NCI-H1436 treated with DMSO at 0.1 percent for 48 hours (cell line): ENCODE measurements at places on chromosomes 2 and 18.

GRCh38 chr2:68762665-68763064 is 28.1 kb downstream of the ARHGAP25 start:
- no peak for DNase-seq

- no peak for DNase-seq
Observed at GRCh38 chr2:95307036-95307435, 9.9 kb downstream of the KCNIP3 start.

DNA sequence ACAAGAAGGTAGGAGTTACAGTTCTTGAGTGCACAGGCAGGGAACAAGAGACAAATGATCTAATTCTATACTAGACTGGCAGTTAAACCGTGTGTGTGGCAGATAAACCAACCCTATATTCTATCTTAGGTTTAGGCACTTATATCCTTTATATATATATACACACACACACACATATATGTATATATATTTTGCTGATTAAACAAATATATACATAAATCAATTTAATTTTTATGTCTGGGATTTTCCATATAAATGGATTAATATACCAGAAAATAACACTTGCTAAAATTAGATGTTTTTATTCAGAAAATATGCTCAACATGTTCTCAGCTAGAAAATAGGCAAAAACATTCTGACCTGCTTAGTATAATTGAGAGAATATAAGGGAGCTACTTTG is 887.9 kb upstream of the KLHL29 start:
- DNase-seq, result no peak

DNA sequence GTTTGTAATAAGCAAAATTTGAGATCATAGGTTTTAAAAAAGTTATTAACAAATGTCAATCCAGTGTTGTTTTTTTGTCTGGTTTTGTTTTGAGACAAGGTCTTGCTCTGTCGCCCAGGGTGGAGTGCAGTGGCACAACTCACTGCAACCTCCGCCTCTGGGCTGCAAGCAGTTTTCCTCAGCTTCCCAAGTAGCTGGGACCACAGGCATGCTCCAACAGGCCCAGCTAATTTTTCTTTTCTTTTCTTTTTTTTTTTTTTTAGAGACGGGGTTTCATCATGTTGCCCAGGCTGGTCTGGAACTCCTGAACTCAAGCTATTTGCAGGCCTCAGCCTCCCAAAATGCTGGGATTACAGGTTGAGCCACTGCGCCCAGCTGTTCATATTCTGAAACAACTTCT is 31.3 kb downstream of the GALNT3 start:
- DNase-seq, result no peak

GRCh38 chr18:59372975-59373374 is 13.9 kb upstream of the LMAN1 start:
- DNase-seq, result no peak

DNA sequence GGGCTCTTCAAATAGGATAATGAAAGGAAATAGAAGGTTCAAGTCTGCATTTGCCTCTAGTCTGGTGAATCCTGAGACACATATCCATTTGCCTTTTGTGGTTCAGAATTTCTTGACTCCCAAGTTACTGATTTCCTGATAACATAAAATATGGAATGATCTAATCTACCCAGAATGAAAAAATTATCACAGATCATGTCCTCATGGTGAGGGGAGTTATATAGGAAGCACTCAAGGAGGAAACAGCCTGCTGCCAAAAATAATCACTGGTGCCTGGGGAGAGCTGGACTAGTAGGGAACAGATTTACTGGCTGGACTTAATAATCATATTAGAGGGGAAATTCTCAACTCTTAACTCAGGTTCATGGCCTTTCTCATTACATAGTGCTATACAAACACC is 95.5 kb upstream of the STK17B start:
- no peak for DNase-seq

DNA sequence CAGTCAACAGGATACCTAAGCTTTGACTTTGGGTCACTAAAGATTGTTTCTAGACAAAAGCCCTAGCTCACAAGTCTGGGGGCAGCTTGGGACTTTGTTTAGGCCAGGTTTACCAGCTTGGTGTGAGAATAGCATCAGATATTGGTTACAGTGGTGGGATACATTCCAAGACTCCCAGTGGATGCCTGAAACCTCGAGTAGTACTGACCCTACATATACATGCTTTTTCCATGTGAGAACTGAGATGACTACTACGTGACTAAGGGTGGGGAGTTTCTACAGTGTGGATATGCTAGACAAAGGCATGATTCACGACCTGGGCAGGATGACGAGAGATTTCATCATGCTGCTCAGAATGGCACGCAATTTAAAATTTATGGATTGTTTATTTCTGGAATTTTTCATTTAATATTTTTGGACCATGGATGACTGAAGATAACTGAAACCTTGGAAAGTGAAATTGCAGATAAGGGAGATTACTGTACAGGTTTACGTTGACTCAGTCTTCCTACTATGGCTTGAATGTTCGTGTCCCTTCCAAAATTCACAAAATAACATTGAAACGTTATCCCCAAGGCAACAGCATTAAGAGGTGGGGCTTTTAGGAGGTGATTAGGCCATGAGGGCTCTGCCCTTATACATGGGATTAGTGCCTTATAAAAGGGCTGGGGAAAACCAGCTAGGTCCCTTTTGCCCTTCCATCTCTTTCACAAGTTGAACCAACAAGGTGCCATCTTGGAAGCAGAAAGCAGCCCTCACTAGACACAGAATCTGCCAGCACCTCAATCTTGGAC is 50.2 kb upstream of the CTAGE1 start:
- no peak for DNase-seq

- DNase-seq, result no peak
Observed at GRCh38 chr2:66733364-66733999, 298.6 kb downstream of the MEIS1 start.

- DNase-seq, result no peak
Observed at GRCh38 chr2:128797937-128798336, 479.3 kb upstream of the HS6ST1 start.

DNA sequence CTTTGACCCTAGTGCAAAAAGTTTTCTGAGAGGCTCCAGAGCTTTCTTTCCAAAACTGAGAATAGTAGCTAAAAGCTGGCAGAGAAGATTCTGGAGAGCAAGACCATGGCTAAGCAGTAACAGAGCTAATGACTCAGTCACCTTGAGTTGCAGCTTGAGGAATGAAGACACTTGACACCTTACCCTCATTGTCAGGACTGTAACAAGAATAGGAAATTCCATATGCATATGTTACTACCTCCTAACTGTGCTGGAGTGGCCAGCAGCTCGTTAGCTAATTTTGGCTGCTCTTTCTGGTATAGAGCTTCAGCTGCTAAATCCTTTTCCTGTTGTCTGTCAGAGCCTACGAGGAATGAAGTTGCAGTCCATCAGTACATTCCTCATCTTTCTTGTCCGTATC is 68.6 kb upstream of the LHCGR start:
- no peak for DNase-seq

DNA sequence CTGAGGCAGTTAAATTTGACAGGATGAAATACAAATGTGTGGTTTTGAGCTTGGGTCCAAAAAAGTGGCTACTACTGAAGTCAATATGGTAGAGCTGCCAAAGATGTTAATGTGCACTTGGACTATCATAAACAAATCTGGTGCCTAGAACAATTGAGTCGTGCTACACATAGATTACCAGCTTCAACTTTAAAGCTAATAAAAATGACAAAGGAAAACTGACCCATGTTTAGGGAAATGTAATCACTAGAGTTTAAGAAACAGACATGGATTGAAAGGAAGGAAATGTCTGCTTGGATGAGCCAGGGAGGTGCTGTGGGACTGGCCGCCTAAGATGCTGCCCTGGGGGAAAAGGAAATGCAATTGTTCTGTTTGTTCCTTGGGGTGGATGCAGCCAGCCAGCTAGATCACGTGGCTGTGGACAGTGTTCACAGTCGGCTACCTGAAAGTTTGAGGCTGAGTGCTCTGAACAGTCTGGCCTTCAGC is 36.6 kb downstream of the CYB5A start:
- DNase-seq, result no peak

GRCh38 chr2:144659731-144660275 is 139.9 kb upstream of the ZEB2 start:
- DNase-seq, result no peak

DNA sequence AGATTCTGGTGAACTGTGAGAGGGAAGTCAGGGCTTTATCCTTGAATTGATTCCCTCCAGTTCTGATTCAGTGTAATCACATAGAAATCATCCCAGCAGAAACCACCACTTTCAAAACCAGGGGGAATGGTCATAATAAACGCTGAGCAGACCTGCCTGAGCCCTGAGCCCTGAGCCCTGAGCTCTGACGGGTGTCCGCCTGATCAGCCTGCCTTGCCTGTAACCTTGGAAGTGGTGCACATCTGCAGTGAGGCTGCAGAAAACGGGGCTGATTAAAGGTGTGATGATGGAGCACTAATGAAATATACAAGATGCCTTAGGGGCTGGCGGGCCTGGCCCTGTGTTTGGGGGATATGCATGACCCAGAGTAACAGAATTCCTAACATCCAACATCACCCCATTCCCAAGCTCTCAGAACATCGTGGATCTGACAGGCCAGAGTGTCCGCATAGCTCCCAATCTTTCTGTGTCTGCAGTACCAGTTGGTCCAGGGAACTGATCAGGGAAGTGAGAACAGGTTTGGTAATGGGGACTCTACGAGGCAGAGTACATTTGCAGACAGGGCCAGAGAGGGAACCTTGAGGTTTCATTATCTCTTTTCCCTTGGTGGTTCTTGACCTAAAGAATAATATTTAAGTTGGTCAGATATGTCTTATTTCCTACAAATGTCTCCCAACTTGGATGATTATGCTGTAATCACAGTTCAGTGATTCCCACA is 37.8 kb downstream of the KCTD18 start:
- no peak for DNase-seq

- DNase-seq, result no peak
Observed at GRCh38 chr2:215498431-215498830, 62.6 kb upstream of the FN1 start.

DNA sequence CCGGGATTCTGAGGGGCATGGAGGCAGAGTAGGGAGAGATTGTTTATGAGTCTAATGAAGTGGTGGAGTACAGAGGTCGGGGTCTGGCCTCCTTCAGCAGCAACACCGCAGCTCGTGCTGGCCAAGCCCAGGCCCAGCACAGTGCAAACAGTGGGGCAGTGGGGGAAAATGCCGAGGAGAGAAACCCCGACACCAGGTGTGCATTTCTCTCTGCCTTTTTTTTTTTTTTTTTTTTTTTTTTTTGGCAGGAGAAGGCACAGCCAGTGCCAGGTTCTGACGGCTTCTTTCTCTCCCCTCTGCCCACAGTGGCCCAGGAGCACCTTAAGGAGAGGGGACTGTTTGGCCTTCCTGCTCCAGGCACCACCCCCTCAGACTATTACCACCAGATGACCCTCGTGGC is 219.3 kb downstream of the GLI2 start:
- DNase-seq, result no peak

DNA sequence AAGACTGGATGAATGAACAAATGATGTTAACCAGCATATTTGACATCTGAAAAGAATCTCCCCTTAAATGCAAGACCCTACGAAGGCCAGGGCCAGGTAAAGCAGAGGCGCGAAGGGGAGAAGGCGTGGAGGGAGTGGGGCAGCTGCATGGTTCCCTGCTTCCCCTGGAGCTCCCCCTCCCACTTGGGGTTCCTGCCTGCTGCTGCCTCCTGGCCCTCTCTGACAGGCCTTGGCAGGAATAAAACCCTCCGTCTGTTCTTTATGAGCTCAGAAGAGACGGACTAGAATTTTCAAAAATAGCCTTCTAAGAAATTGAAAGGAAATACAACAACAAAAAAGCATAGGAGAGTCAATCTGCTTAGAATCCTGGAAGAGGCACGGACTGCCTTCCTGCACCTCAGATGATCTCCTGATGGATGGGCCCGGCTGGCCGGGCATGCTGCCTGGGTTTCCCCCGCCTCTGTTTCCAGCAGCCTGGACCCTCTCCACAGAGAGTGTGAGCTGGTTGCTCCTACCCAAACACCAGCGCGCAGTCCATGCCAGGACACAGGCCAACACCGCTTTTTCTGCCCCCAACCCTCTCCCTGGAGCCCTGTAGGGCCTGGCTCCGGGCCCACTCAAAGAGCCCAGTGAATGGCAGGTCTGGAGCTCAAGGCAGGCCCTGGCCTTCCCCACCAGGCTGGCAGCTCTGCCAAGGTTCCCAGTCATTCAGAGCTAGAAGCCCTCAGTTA is 23.9 kb downstream of the CFAP65 start:
- no peak for DNase-seq

- DNase-seq, result no peak
Observed at GRCh38 chr2:100367163-100367562, 44.9 kb upstream of the LONRF2 start.

GRCh38 chr2:71455011-71455740 is 1.8 kb downstream of the DYSF start:
- no peak for DNase-seq

GRCh38 chr2:172437419-172438341 is 10.3 kb downstream of the ITGA6 start:
- DNase-seq, result no peak

DNA sequence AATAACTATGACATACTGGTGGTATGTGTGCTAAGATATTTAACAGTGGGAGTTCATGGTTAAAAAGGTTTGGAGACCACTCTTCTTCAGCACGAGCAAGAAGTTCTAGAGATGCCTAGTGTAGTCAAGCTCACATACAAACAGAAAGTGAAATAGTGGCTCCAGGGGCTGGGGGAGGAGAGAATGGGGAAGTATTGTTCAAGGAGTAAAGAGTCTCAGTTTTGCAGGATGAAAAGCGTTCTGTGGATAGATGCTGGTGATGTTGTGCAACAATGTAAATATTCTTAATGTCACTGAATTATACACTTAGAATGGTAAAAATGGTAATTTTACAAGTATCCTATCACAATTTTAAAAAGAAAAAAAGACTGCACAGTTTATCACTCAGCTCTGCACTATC is 29.0 kb upstream of the EPAS1 start:
- no peak for DNase-seq

GRCh38 chr2:20972792-20973565 is 70.9 kb downstream of the APOB start:
- no peak for DNase-seq

DNA sequence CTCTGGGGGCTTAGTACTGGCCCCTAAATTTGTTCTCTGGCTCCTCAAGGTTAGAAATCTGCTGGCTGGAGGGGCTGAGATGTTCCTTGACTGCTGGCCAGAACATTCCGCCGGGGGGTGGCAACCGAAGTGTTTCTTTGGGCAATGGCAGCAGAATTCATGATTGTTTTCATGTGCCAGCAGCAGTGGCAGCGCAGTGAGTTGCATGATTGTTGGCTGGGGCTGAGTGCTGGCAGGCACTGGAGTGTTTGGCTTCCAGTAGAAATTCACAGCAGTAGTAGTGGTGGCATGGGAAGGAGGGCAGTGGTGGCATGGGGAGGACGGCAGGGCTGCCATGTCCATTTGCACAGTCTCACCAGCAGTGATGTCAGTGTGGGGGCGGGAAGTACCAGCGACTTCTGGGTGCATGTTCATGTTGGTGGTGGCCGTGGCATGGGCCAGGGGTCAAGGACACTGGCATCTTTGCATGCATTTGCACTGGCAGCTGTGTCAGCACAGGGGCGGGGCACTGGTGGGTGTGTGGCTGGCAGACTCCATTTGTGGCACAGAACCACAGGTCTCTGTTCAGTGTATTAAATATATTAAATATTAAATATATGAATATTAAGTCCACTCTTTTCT is 130.6 kb upstream of the CDH7 start:
- no peak for DNase-seq

- DNase-seq, result no peak
Observed at GRCh38 chr18:35923939-35924684, 48.4 kb upstream of the RMP24 start.

- DNase-seq, result no peak
Observed at GRCh38 chr18:55268628-55269275, 309.5 kb upstream of the CCDC68 start.

GRCh38 chr2:174704061-174704460 is 60.2 kb downstream of the CHRNA1 start:
- DNase-seq, result no peak
